ENCODE measurements at places on chromosomes 4 and X.

GRCh38 chrX:101682723-101683122 is 23.1 kb upstream of the ARMCX2 start:
- DNase-seq: no peak

- no peak for DNase-seq
Measured at GRCh38 chr4:123546573-123547060, 150.0 kb downstream of the SPRY1 start.

DNA sequence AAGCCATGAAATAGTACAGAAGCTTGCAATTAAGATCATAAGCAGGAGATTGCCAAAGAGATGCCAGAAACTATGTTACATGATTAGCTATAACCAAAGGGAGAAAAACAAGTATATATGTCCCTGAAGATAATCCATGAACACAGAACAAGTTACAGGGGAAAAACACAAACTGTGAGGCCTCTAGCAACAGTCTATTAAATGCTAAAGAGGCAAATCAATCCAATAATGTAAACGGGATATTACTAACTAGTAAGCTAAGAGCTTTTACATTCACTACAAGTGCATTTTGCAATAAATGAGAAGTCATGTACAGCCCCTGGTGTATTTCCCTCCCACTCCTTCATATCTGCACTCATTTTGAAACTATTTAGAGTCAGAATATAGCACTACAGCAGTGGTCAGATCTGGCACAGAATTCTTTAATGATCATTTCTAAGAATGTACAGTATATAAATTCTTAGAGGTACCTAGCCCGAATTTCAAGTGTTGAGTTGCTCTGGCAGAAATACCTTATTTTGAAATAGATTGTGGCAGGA is 449.8 kb upstream of the SMIM31 start:
- no peak for DNase-seq

- no peak for DNase-seq
Measured at GRCh38 chrX:72609313-72609712, 36.7 kb upstream of the HDAC8 start.
